Astrocyte (in vitro differentiated cells and primary cell): ENCODE measurements at places on chromosomes 4 and X.

DNA sequence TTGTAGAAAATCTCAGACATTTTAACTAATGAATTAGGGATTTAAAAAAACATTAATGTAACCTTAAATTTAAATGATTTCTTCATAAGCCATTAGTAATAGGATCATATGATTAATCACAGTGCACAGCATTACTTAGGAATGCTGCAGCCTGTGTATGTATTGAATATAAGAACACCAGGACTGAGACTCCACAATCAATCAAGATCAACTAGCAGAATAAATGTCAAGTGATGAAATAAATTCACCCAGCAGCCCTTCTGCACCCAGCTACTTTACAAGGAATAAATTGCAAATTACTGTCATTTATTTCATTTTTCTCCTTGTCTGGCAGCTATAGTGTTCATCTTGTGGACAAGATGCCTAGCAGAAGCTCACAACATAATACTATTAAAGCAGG, 46.5 kb downstream of the NEIL3 start:
- DNase-seq = peak; percentile 40

GRCh38 chr4:123121241-123121907, 199.0 kb upstream of the NUDT6 start:
- DNase-seq = peak; percentile 18

DNA sequence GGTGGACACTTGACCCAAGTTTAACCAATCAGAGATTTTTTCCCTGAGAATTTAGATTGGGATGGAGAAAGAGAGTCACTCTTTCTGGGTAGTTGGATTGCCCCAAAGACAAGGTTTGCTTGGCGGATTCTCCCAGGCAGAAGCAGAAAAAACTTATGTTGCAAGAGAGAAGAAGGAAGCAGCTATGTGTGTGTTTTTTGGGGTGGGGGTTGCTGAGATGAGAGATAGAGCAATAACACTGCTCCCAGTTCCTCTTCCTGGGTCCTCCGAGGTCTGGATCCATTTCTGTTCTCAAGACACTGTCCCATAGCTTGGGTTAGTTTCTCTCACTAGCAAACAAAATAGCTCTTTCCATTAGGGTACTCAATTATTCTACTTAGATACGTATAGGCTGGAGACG, 222.1 kb downstream of the STIM2 start:
- DNase-seq = no peak

DNA sequence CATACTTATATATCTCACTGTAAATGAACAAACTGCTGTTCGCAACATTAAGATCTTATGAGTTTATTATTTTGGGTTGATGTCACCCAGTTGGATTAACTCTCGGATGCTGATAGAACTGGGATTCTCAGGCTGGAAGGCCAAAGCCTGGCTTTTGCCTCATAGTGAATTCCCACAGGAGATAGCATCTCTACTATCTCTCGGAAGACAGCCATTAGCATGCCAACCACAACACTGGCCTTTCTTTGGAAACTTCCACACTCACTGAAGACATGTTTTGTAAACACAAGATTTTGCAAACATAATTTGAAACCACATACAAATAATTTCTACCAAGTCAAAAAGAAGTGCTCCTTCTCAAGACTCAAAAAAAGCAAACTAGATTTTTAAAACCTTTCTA, 4.5 kb upstream of the ATP6AP2 start:
- no peak for DNase-seq

DNA sequence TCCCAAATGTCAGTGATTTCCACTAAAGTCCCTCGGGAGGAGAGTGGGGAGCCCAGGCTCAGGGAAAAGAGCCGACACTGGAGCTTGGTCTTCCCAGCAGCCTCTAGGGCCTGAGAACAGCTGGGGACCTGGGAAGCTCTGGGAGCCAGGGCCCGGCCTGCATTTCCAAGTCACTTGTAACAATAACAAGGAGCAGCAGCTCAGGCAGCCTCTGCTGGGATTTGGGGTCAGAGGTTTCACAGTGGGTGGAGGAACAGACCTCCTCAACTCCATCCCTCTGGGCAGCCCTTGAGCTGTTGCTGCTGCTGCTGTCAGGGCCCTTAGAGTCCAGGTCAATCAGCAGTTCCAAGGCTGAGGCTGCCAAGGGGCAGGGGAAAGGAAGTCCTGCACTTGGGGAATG, 11.1 kb downstream of the STARD8 start:
- no peak for DNase-seq

- no peak for DNase-seq
These were observed 27.4 kb downstream of the NOCT start for GRCh38 chr4:139042981-139043460.
